ENCODE measurements at places on chromosomes 4 and X.

- DNase-seq, result no peak
These were observed 158.2 kb downstream of the SPRY1 start for GRCh38 chr4:123554801-123555232.

GRCh38 chr4:24334906-24335305 lies 249.4 kb downstream of the DHX15 start:
- DNase-seq, result no peak

- no peak for DNase-seq
These were observed 1028.2 kb downstream of the PCDH7 start for GRCh38 chr4:31748382-31748781.

DNA sequence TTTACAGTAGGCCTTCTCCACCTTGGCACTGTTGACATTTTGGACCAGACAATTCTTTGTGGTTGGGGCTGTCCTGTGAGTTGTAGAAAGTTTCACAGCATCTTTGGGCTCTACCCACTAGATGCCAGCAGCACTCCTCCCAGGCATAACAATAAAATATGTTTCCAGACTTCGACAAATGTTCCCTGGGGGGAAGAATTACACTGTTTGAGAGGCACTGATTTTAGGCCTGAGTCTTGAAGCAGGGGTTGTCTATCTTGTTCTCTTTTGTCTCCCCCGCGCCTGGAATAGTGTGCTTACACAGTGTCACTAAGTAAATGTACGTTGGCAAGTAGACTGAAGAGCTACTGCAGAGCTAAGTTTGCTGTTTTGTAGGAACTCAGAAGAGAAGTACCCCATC lies 254.4 kb upstream of the BOD1L1 start:
- DNase-seq, result no peak

DNA sequence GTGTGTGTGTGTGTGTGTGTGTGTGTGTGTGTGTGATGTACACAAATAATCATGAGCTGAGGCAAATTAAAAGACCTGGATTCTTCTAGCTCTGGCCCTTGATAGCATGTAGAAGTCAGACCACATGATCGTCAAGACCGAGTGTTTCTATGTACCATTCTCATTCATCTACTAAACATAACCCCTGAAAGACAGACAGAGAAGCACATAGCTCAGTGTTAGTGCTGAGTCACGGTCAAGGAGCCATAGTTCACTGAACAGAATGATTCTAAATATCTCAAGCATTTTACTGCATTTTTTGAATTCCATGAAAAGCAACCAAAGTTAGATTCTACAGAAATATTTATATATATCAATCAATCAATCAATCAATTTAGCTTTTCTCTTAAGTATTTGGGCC lies 412.3 kb upstream of the CXorf51A start:
- no peak for DNase-seq

DNA sequence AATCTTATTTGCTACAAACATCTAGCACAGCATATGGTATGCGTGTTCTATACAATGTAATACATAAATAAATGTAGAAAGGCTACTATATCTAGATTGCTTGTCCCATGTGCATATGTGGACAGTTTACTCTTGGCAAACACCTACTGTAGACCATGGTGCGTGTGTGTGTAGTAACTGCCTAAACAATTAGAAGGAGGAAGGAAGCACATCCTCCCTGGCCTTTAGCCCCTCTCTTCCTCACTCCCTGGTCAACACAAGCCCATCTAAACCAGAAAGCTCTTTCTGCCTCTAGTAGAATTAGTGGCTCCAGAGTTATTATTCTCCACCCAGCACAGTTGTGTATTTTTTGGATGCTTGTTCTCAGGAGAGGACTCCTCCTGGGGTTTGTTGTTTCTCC lies 73.9 kb downstream of the KDR start:
- no peak for DNase-seq

DNA sequence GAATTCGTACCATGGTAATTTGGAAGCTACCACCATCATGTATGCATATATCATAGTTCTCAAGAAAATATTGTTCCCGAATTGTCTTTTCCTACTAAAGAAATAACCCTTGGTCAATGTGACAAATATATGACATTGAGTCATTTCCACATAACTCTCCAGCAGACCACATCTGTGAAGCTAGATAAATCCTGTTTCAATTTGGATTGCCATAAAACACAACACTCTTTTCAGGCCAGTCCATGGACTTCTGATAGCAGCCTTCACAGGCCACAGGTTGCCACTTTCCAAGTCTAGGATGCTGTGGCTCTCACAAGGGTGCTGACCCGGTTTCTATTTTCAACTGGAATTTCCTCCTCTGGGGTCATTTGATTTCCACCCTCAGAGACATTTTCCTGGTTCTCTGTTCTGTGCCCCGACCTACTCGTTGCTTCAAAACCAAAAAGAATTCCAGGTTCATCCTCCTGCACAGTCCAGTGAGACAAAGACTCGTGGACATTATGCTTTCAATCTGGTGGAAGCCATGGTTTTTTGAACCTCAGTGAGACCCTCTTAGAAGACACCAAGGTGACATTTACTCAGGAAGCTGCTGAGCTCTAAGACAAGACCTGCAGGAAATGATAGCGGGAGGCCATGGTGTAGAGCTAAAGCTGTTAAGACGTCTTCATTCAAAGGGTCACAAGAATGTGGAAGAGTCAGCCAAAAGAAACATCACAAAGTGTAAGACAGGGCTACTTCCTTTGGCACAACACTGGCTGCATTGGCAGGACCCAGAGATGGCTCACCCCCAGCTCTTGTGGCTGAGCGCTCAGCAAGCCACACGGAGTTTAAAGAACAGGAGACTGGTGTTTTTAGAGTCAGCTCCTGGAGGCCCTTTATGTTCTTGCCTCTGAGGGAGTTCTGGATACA lies 119.8 kb downstream of the AMELX start:
- DNase-seq, result no peak

GRCh38 chr4:37970702-37971101 lies 10.5 kb downstream of the PTTG2 start:
- DNase-seq, result no peak

GRCh38 chrX:107825698-107826237 lies at the start of gene MID2:
Gene MID2 (plus strand): TSS chrX:107825866. CDS start chrX:107826427, 561 bp downstream.
- peak; percentile 33 for DNase-seq

DNA sequence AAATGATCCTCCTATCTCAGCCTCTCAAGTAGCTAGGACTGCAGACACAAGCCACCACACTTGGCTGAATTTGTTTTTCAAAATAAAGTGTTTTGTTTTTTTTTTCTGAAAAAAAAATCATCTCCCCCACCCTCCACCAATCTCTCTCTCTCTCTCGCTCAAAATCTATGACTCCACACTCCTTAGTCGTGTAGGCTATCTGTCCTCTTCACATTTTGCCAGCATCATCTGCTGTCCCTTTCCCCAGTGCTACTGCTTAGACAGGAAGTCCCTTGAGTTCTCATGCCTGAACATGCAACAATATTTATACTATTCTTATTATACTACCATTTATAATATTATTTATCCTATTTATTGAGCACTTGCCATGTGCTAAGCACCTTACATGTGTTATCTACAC lies 80.7 kb upstream of the TMEM164 start:
- DNase-seq, result no peak

DNA sequence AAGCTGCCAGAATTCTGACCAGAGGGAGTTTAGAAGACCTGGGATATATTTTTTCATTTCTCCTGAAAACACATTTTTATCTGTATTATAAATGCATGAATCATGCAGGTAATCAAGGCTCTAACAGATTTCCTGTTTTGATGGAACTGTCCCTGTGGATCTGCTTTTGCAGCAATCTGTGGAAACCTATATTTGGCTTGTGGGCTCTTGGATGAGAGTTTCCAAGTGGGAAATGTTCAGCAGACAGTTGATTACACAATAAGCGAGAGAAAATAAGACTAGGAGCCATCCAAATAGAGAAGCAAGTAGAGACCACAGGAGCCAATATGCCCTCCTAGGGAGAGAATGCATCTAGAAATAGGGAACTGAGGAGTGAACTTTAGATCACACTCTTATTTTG lies 105.0 kb downstream of the NDST3 start:
- DNase-seq, result no peak

GRCh38 chr4:55378617-55379467 lies 16.9 kb upstream of the TMEM165 start:
- DNase-seq, result no peak

DNA sequence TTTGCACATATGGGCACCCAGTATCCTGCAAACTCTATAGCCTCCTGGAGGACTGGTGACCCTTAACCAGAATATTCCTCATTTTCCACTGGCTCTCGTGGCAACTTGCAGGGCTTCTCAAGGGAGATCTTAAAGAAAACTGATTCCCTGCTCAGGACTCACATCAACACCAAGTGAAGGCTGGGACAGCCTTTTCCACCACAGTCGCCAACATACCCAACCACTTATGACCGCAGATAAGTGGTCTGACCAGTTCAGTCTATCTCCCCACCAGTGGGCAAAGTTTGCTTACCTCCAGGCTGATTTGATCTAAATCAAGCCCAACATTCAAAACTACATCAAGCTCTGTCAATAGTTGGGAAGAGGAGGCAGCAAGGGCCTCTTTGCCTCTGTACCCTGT lies 289.3 kb upstream of the GATB start:
- DNase-seq, result no peak

- DNase-seq, result no peak
These were observed 69.5 kb downstream of the SLAIN2 start for GRCh38 chr4:48410812-48411211.

- DNase-seq, result peak; percentile 85
These were observed 126.8 kb downstream of the NAA11 start for GRCh38 chr4:79198951-79199587.

- DNase-seq, result no peak
These were observed 27.0 kb downstream of the ARHGEF9 start for GRCh38 chrX:63758011-63758410.

All from NCI-H524 (cell line).